Spinal cord (tissue), 10 donors: ENCODE measurements at places on chromosomes 5 and 9.

DNA sequence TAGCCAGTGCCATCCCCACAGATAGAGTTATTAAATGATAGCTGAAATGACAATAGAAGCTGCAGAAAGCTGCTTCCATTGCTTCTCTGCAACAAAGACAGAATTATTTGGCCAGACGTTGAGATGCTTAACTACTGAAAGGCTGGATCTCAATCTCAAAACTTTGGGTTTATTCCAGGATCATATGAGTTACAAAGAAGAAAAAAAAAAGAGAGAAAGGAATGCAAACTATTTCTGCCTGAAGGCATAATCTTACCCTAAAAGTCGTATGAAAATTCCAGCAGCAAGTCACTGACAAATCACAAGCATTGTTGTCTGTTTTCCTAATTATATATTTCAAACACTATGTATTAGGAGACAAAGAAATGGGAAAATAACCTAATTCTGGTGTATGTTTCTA, 12.8 kb upstream of the TYRP1 start:
- DNase-seq = no peak

- DNase-seq = no peak
These were observed 122.6 kb downstream of the SEMA6A start for GRCh38 chr5:116451905-116452450.

DNA sequence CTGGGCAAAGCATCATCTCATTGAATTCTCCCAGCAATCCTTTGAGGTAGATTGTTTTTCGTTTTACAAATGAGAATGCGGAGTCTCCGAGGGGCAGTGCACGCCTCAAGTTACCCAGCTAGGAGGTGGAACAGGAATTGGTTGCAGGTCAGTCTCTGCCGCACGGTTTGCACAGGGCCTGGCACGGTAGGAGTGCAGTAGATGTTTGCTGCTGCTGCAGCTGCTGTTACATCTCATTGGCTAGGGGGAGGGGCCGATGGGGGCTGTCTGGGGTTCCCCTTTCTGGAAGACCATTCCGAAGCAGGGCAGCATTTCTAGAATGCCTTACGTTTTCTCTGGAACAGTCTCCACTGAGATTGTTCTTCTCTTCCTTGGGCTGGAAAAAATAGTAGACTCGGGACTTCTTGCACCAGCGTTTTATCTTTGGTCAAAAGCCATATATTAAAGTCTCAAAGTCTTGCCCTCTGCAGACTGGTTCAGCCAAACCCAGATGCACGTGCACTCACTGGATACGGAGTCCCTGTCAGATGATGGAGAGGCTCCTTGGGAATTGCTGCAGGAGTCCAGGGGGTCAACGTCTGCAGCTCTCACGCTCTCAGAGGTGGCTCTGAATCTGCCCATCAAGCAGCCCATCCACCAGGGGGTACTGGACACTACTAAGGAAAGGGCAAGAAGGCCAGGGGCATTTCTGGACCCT, 1.2 kb downstream of the USP20 start:
- no peak for DNase-seq

GRCh38 chr5:96881511-96882115, 5.3 kb downstream of the ERAP2 start:
- DNase-seq = no peak

GRCh38 chr9:6672118-6672517, 26.6 kb upstream of the GLDC start:
- no peak for DNase-seq

DNA sequence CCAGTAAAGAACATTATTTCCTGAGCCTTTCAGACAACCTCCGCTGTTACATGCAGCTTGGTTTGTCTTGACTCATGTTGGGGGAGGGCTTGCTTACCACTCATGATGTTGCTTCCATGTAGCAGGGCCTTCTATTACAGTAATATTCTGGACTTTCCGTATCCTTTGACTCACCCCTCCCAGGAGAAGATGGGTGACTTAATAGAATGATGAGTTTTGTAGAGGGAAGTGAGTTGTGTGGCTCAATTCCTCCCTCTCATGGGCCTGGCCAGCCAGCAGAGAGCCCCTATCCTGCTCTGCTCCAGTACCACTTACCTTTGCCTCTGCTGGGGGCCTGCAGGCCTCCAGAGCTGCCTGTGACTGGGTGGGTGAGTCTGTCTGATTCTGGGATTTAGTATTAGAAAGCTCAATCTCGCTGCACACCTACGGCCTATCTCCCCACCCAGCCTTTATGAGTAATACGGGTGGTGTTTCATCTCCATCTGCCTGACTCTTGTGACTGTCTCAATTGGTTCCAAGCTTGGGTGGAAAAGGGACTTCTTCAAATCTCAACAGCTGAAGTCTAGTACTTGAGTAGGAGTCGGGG, 52.6 kb upstream of the KLF9 start:
- no peak for DNase-seq

- no peak for DNase-seq
These were observed 219.5 kb upstream of the RASA1 start for GRCh38 chr5:87048156-87048555.

DNA sequence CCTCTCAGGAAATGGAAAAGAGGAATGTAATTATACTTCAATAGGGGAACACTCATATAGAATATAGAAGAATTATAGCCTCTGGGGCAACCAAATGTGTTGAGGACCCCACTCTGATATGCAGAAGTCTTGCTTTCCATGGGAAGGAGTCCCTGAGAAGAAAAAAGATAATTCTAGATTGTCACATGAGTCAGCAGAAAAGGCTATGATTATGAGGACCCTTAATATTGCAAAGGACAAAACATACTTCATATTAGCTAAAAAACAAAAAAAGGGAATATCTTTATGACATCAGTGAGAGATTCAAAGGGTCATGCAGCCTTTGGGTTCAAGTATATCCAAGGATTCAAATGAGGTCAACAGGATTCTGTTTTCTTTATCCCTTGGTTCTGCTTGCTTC, 119.5 kb downstream of the PIK3R1 start:
- no peak for DNase-seq

GRCh38 chr5:439636-440035, 3.3 kb upstream of the EXOC3 start:
- no peak for DNase-seq

- no peak for DNase-seq
These were observed 20.0 kb downstream of the ERAP2 start for GRCh38 chr5:96896276-96896675.

DNA sequence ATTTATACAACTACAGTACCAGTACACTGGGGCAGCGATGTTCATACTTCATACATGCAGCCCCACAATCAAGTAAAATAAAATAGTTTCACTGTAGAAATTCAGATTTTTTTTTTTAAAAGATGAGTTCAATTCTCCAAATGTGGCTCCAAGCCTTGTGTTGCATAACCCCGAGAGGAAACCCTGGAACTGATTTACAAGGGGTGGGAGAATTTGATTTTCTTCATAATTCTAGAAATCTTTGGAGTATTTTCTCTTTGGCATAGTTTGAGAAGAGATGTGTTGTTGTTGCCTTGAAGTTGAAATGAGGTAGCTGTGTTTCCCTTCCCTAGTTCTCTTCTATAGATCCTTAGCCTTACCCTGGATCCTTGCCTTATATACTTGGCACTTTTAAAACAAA, 3.1 kb downstream of the RHOBTB3 start:
- DNase-seq = no peak
